ENCODE measurements at places on chromosomes 1 and 21.

DNA sequence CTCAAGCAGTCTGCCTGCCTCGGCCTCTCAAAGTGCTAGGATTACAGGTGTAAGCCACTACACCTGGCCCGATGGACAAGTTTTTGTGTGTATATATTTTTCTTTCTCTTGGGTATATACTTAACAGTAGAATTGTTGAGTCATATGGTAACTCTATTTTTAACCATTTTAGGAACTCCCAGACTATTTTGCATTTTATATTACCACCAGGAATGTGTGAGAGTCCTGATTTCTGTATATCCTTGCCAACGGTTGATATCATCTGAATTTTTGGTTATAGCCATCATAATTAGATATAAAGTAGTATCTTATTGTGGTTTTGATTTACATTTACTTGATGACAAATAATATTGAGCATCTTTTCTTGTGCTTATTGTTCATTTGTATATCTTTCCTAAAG is 20.7 kb downstream of the FNBP1L start:
- DNase-seq, result no peak

DNA sequence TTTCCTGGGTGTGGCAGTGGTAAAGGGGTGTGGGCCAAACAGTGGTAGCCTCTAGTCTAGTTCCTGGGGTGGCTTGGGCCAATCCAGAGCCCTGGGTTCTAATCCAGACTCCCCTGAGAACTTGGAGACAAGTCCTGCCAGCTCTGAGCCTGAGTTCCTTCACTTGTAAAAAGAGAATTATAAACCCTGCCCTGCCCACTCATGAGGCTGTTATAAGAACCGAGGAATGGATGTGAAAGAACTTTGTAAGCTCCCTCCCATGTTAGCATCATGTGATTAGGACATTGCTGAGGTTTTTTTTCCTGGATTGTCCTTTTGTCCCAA is 131.0 kb downstream of the RRAGC start:
- no peak for DNase-seq

- no peak for DNase-seq
Measured at GRCh38 chr1:206693029-206693428, 8.3 kb downstream of the MAPKAPK2 start.

DNA sequence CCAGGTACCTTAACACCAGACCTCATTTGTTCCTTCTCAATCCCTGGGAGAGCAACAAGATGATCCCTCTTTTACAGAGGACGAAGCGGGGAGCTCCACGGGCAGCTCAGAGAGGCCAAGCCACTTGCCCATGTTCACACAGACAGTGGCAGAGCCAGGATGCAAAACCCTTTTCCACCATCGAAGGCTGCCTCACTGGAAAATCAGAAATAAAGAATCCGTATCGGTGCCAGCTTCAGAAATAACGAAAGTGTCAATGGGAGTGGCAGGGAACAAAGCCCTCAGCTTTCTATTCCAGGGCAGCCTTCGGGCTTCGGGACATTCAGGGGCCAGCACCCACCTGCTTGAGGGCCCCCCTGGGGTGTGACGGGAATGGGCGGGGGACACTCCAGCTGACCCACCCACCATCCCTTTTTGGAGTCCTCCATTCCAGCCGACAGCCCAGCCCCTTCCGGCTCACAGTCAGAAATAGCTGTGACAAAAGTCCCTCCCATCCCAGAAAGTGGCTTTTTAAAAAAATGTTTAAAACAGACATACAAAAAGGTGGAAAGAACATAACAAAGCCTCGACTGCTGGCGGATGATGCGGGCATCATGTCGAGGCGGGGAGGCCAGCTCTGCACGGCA is 6.0 kb downstream of the IFFO2 start:
- peak; percentile 32 for DNase-seq

DNA sequence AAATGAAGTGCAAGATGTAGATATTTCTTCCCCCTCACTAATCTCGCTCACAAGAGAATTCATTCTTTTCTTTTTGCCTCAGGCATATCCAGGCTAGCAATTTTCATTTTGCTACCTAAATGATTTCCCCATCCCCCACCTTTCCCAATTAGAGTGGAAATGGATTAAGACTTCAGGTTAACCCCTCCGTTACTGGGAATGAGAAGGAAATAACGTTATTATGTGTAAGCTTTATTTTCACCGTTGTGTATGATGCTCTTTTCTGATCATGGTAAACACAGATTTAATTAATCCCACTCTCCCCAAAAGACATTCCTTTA is 143.9 kb downstream of the RUNX1 start:
- no peak for DNase-seq

DNA sequence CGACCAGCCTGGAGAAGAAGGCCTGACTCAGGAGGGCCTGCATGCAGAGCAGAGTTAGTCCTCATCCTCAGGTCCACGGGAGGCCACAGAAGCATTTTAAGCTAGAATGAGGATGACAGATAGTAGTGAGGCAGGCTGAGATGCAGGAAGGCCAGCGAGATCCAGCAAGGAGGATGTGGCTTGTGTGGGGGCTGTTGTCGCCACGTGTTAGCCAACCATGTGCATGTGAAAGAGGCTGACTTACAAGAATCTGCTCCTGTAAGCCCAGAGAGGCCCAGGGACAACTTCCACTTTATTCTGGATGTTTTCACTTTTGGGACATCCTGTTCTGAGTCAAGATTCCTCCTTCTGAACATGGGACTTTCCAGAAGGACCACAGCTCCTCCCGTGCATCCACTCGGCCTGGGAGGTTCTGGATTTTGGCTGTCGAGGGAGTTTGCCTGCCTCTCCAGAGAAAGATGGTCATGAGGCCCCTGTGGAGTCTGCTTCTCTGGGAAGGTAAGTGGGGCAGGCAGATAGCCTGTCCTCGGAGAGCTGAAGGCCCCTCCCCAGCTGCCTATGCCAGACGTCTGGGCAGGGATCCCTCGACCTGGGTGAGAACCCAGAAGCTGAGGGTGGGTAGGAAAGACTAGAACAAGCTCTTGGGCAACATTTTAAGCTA is at the start of gene SLAMF8:
TSS of gene SLAMF8 (plus strand) at position 433 of the 661 bp plus-strand sequence. CDS start at position 459, 26 bp downstream.
- peak; percentile 8 for DNase-seq

- DNase-seq, result no peak
Measured at GRCh38 chr21:15132781-15133180, 68.0 kb upstream of the NRIP1 start.

GRCh38 chr1:42557230-42557851 is 94.3 kb downstream of the CCDC30 start:
- DNase-seq, result no peak

DNA sequence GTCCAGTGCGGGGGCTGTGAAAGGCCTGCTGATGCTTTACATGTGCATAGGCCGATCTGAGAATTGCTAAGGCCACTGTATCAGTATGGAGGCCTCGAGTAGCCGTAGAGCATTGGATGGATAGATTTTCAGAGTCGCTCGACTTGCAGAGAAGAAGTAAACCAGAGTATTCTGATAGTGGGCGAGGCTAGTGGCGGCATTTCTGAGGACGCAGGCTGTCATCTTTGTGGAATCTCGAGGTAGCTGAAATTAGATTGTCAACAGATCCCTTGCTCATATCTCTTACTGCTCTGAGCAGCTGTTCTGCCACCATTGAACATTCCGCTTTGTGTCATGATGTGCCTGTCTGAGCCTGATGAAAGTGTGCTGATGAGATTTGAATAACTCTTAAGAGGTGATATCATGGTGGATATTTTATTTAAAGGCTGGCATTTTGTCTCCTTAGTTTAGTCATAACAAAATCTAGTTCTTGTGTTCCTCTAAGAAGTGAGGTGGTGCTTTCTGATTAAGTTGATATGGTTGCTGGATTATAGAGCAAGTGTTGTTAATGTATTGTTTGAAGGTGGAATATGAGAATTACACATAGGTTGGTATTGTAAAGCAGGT is 1.5 kb downstream of the KIF1B start:
- DNase-seq, result no peak

- no peak for DNase-seq
Measured at GRCh38 chr1:230352537-230352936, 73.6 kb downstream of the PGBD5 start.

DNA sequence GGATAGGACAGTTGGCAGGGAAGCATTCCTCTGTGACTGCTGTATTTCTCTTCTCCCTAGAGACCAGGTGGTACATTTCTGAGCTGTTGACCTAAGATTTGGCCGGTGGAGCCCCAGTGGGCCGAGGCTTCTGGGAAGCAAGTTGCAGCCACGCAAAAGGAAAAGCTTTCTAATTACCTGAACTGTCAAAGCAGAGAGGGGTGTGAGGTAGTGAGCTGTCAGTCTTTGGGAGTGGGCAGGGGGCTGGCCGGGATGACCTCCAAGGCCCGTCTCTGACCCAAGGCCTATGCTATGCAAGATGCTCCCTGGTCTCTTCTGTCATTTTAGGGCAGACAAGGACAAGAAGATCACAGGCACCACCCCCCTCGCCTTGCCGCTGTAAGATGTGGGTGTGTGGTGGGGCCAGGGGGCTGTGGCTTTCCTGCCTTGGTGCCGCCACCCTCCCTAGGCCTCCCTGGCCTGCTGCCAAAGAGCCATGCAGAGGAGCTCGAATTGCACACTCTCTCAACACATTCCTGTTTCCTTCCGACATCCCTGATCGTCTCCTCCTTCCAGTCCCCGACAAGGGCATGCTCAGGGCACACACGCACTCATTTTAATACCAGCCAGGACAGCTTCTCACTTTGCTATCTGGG is 7.7 kb downstream of the PADI1 start:
- DNase-seq, result peak; percentile 59

DNA sequence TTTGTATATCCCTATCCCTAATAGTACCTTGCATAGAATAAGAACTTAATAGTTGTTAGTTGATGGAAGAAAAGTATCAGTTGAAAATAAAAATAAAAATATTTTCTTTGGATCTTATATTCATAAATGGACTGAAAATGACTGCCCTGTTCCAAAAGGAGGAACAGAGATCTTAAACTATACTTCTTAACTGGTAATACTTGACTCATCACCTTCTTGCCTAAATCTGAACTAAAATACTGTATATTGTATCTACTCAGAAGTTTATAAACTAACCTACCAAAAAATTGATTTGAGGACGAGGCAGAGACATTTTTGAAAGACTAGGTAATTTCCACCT is 178.8 kb downstream of the SYT2 start:
- DNase-seq, result no peak

GRCh38 chr1:198906739-198907422 is 268.0 kb downstream of the PTPRC start:
- DNase-seq, result no peak

DNA sequence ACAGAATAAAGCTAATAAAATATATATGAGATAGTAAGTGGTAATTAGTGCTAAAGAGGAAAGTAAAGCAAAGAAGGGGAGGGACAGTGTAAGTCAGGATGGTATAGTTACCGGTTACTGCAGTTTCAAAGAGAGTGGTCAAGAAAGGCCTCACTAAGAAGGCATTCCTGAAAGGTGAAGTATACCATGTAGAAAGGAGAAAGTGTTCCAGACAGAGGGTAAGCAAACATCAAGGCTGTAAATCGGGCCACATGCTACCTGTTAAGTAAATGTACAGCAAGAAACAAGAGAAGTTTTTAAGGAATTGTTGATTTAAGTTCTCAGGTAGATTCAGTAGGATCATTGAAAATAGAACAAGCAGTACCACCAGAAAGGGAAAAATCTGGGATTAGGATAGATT is 9.7 kb downstream of the DESI2 start:
- no peak for DNase-seq

- DNase-seq, result peak; percentile 83
Measured at GRCh38 chr1:19341201-19342061, 29.3 kb downstream of the SLC66A1 start.

DNA sequence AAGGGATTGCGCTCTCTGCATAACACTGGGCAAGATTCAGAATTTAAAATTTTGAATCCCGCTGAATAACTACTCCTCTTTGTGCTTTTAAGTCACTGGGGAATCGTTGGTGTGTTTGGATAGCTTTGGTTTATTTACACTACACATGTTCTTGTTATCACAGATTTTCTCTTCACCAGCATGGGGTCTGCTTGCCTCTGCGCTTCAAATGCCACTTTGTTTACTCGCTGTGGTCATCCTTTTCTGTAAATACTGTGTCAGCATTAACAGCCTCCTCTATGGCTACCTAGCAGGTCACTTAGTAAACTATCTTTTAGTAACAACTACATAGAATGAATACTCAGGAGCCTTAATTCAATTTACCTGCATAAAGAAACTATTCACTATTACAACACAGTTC is 14.4 kb upstream of the KCNH1 start:
- no peak for DNase-seq

DNA sequence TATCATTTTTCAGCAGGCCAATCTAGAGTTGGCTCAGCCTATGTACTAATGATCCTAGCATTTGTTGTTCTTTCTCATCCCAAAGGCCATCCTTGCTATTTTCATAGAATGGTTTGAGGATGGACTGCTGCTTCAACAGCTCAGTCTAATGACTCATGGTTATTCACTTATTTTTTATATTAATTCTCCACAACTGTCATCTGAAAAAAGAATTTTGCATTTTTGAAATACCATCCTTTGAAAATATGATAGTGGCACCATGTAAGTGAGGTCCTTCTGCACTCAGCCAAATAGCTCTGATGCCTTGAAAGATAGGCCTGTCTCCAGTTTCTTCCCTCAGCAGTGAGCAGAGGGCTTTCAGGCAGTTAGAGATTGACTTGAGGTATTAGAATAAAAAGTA is 377.5 kb downstream of the LMO4 start:
- DNase-seq, result no peak

DNA sequence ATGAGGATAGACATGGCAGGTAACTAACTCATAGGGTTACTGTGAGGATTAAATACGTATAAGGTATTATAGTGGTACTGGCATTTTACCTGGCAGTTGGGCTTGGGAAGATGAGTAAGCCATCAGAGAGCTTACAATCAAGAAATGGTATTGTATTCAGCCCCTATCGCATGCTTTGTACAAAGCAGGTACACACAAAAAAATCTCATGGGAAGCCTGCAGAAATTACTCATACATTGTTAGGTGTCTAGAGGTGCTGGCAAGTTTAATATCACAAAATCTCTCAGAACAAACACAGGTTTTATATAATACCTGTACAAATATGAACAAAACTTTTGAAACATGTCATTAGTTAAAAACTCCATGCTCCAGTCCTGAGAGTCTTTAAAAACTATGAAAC is 71.8 kb upstream of the CNN3 start:
- DNase-seq, result no peak

DNA sequence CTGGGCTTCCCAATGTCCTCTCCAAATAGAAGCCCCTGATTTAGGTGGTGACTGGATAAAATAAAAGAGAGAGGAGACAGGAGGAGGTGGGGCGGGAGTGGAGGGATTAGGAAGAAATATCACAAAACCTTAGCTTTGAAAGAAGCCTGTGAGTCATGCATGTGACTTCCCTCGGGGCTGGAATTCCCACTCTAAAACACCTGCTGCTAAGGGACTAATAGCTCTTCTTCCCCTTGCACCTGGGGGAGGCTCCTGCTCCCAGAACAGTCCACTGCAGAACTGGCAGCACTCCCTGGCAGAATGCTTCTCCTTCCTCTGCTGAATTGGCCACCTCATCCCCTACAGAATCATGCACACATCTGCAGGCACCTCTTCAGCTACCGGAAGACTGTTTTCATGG is 207.2 kb downstream of the ATG4C start:
- no peak for DNase-seq

- no peak for DNase-seq
Measured at GRCh38 chr1:27570784-27571183, 33.2 kb downstream of the AHDC1 start.

GRCh38 chr1:16913181-16913832 is 8.4 kb upstream of the CROCC start:
- DNase-seq, result no peak

GRCh38 chr21:43369124-43369523 is 57.8 kb downstream of the SIK1 start:
- no peak for DNase-seq

GRCh38 chr1:172420385-172420784 is at the start of gene C1orf105:
C1orf105 (plus strand) TSS chr1:172420685; CDS start chr1:172420886, 201 bp downstream.
- DNase-seq, result no peak
